MCF 10A (cell line): ENCODE measurements at places on chromosomes 2 and 18.

DNA sequence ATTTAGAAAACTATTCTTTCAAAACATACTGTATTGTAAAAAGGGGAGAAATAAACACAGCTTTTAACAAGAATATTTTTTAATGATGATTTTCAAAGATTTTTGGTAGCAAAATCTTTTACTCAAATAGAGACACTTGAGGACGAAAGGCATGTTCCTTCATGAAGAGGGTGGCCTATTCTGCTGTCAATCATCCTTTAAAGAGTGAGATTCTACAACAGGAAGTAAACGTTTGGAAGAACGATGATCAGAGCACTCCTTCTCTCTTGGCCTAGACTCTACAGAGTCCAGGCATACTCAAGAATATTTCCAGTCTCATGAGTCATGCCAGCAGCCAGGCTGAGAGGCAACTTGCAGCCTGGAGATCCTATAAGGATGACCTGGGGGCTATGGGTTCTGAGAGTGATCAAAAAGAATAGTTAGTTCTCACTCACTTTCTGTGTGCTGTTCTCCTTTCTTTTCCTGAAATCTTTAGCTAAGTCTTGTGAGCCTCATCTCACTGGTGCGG lies 62.4 kb upstream of the TCF4 start:
- DNase-seq, result peak; percentile 2

DNA sequence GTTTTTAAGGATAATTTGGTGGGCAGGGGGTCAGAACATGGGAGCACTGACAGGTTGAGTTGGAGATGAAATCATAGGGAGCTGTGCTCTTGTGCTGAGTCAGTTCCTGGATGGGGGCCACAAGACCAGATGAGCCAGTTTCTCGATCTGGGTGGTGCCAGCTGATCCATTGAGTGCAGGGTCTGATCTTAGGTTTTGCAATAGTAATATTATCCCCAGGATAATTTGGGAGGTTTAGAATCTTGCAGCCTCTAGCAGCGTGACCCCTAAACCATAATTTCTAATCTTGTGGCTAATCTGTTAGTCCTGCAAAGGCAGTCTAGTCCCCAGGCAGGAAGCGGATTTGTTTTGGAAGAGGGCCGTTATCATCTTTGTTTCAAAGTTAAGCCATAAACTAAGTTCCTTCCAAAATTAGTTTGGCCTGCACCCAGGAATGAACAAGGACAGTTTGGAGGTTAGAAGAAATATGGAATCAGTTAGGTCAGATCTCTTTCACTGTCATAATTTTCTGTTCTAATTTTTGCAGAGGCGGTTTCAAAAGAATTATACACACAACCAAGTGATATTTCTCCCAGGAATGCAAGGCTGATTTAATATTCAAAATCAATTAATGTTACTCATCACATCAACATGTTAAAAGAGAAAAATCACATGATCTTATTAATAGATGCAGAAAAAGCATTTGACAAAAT lies 23.0 kb downstream of the DBI start:
- peak; percentile 75 for DNase-seq

GRCh38 chr2:54878182-54878581 lies 154.7 kb downstream of the EML6 start:
- DNase-seq, result no peak

DNA sequence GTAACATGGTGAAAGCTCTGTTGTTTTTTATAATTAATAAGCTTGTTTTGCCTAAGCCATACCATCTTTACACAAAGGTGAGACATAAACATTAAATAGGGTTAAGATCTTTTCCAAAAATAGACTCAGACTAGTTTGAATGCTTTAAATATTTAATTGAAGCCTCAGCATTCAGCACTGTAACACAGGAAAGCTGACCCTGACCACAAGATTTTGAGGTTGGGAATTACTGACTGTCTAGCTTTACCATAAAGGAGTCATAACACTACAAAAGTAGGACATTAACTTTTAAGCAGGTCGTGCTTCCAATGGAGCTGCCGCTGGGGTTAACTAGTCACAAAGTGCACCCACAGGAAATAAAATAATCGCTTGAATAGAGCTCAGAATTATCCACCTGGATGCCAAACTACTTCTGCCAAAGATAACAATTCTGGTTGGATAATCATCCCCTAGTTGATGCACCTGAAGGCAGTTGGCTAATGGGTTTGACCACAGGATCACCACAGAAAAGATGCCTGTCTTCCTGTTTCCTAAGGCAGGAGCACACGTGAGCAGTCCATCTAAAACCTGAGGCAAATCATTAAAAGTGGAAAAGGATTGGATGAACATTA lies 106.2 kb downstream of the COBLL1 start:
- DNase-seq, result peak; percentile 70

DNA sequence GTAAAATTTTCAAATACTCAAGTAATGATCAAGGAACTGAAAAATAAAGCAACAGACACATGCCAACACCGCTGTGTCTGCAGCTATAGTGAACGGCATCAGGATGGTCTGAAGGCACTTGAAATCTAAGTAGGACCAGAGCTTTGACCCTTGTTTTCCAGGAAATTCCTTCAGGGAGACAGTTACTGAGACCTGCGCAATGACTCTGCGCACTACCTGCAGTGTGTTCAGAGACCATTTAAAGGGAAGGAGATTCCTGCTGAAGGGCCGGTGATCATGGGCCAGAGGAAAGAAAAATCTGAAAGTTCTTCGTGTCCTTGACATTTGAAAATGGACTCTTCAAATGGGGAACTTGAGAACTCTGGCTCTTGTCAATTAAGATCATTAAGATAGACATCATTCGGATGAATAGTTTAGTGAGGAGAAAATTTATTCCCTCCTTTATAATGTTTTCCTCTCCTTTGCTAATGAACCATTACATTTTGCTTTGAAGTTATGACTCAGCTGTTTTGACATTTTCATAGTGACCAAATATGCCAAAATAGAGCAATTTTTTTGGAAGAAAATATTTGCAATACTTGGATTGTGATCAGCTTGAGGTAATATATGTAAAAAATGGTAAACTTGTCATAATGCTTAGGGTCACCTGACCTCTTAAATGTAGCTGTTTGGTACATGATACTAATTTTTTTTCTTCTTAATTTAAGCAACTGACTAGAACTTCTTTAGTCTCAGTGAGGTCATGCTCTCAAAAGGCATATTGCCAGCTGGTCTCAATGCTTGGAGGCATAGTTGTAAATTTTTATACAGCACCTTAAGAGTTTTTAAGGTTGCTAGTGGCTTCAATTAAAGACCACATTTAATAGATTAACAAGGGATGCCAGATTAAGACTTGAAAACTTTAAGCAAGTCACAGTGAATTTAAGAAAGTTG lies 329.3 kb downstream of the ARHGAP15 start:
- DNase-seq, result no peak

DNA sequence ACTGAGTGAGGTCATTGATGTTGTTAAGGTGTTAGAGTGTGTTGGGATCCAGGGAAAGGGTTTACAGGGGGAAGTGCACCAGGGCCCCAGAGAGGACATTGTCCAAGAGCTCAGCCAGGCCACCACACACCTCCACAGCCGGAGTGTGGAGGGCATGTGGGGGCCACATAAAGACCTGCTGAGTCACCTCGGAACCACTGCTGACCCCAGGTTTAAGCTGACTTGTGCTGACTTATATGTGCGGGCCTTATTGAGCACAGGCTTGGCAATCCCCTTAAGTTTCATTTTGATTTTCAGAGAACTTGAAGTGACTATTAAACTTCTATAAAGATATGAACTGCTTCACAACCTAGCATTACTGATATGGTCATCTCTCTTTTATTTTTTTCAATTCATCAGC lies 166.2 kb upstream of the MAP3K20 start:
- DNase-seq, result no peak

DNA sequence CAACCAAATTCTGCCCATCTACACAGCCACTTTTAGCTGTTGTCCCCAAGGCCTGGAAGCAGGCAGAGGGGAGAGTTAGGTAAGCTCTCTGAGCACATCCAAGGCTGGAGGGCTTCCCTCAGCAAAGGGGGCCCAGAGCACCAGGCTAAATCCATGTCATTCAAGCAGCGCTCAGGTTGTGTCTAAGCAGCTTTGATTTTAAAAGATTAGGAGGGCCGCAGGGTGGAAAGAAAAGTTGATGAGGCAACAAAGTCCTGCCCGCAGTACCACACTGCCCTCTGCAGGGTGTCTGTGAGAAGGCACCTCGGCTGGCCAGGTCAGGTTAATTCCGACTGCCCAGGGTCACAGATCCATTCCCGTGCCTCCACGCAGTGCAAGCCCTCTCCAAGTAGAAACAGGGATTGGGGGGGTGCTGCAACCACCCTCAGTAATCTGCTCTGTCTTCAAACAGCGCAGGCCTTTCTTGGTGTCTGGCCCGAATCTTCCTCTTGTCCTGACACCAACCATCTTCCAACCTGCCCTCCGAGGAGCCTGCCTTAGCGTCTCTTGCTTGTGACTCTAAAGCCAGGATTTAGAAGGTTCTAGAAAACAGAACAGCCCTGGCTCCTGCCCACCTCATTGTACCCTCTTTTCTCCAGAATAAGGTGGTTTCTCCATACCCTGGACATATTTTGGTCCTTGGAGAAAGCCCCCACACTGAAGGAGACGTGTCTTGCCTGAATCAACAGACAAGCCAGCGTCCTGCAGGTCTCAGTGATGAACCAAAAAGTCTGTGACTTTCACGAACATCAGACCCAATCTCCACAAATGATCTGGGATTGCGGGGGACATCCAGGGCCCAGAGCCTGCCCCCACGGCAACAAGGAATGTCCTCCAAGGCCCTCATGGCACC lies 289.2 kb downstream of the TNS1 start:
- DNase-seq, result peak; percentile 71

DNA sequence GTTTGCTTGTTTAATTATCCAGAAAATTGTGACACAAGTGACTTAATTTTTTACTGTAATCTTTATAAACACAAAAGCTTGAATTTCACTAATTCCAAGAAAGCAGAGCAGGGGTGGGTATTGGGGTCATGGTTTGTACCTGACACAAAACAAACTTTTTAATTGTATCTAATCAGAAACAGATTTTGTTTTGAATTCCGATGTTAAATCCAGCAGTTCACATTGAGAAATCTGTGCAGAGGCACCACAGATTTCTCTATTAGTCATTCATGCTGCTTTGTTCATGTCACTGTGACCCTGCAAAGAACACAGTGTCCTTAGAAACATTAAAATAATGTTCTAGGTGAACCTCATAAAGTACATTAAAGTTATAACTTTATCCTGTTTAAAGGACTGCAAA lies 443.4 kb downstream of the NYAP2 start:
- peak; percentile 3 for DNase-seq
